ENCODE measurements at places on chromosomes 12 and 14.

GRCh38 chr12:92034858-92035401 is 110.7 kb downstream of the BTG1 start:
- DNase-seq = no peak

DNA sequence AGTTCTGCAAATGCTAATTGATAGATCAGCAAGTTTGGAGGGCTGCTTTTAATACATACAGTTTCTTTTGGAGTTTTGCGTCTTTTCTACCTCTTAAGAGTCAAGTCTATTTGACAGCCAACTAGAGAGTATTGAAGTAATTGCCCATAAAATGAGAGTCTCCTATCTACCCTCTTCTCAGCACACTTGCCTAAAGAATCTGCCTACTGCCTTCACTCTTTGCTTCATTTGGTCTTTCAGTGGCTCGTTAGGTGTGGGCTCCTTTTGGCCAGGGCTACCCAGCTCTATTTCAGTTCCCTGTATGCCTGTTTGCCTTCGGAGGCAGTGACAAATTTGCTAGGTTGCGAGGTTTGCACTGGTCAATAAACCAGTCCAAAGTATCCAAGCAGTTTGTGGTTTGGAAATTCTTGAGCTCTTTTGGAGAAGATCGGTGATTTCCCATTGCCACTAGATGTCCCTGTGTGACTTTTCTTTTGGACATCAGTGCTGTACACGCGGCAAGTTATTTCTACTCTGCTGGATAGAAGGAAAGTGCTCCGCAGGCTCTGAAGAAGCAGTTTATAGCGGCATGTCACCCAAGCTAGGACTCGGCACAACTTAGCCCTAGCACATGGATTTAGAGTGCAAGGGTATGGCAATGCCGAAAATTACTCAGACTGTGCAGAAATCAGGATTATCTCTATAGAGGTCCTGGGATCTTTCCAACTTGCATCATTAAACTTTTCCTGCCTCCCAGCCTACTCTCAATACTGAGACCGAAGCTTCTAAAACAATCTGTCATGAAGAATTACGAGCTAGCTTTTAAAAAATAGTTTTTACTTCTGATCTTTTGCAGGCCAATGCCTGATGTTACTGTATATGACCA is 38.6 kb downstream of the MGST1 start:
- DNase-seq = no peak

DNA sequence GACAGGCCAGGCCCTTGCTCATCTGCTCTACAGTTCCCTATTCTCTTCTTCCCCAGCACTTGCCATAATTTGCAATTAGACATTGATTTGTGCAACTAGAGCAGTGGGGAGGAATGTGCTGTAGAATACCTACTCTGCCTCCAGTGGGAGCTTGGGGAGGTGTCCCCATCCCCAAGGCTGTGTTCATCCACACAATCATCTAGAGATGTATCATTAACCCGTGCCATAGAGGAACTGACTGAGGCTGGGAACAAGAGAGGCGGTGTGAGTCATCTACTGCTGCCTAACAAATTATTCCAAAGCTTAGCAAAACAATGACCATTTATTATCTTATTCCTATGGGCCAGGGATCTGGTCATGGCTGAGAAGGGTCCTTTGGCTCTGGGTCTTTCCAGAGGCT is 5.1 kb upstream of the OTUB2 start:
- DNase-seq = no peak

- DNase-seq = no peak
These were observed 7.6 kb upstream of the SLC25A21 start for GRCh38 chr14:37179896-37180502.

- DNase-seq = no peak
These were observed 3.4 kb downstream of the PPTC7 start for GRCh38 chr12:110579535-110580253.

GRCh38 chr14:79544698-79545070 is 666.6 kb downstream of the DIO2 start:
- DNase-seq = no peak

DNA sequence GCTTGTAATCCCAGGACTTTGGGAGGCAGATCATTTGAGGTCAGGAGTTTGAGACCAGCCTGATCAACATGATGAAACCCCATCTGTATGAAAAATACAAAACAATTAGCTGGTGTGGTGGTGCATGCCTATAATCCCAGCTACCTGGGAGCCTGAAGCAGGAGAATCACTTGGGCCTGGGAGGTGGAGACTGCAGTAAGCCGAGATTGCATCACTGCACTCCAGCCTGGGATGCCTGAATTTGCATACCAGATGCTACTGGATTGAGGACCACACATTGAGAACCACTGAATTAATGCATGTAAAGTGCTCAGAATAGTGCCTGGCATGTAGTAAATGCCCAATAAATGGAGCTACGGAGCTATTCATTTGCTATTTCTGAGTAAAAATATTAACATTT is 14.9 kb upstream of the MYH7 start:
- DNase-seq = no peak

- no peak for DNase-seq
These were observed 39.1 kb downstream of the SPPL3 start for GRCh38 chr12:120865098-120865497.

DNA sequence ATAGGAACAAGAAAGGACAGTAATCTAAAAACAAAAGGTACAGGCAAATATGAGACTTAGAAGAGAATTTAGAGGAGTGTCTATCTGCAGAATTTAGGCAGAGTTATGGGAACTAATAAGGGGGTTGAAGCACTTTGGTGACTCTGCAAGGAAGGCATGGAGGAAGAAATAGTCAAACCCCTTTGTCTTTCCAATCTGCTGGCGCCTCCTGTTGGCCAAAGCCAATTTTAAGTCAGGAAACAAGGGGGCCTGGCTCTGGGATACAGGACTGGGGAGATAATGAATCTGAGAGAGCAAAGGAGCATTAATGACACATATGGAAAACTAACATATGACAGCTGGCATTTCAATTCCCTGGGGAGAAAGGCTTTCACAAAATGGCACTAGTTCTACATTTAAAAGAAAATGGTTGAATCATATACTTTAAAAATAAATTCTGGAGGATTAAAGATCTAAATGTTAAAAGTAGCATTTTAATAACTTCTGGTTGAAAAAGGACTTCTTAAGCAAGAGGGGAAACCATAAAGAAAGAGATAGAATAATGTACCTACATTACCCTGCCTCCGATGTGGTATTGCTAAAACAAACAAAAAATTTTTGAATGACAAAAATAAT is 48.5 kb upstream of the CSRP2 start:
- no peak for DNase-seq

Data from GF-D8 (cell line).